ENCODE measurements at places on chromosomes 12 and 14.

- no peak for DNase-seq
Measured at GRCh38 chr12:132774159-132774558, 12.5 kb upstream of the ANKLE2 start.

- no peak for DNase-seq
Measured at GRCh38 chr12:13725049-13725448, 256.4 kb downstream of the GRIN2B start.

DNA sequence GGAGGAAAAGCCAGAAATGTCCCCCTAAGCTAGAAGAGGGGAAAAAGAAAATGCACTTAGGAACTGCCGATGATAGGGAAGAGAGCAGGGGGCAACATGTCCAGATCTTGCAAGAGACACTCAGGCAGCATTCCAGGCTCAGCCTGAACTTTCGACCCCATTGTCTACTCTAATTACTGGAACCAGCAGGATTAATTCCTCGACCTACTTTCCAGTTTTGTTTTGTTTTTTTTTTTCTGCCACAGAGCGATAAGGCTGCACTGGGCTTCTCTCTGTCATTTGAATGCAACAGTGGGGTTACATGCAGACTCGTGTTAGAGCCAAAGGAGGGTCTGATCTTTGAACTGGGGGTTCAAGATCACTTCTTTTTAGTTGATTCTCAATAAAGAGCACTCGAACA, 68.7 kb upstream of the MED13L start:
- DNase-seq, result no peak

DNA sequence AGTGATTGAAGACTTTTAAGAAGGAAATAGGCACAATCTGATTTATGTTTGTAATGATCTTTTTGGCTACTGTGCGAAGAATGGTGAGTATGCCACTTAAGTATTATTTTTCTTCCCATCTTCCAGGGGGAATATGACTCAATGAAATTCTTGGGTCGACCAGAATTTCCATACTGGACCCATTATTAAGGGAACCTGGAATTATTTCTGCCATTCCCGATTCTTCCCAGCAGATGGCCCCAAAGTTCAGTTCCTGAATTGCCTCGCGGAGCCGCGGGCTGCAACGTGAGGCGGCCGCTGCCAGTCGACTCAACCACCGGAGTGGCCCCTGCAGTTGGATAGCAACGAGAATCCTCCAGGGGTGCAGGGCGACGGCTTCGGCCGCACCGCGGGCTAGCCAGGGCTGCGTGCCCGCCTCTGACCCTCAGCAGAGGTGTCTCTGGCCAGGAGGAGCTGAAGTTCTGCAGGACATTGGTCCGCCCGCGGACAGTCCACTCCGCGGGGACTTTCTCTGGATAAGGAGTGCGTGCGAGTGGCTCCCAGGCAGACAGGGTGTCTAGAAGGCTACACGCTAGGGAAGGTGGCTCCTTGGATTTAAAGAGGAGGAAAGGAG, 628 bp upstream of the TSHR start:
- peak; percentile 31 for DNase-seq

GRCh38 chr12:108734200-108734906, 3.0 kb upstream of the CORO1C start:
- peak; percentile 68 for DNase-seq

GRCh38 chr12:2169489-2169888, 116.7 kb downstream of the CACNA1C start:
- DNase-seq, result no peak

- no peak for DNase-seq
Measured at GRCh38 chr12:41907550-41907949, 237.1 kb downstream of the GXYLT1 start.
